Activated CD4-positive, alpha-beta T cell treated with anti-CD3 and anti-CD28 coated beads, Interleukin-10, Interleukin-2, amounts not matched to agents 100 ng/mL and 50 ng/mL, durations not matched to agents 16 hours and 8 hours (primary cell): ENCODE measurements at places on chromosomes 3 and 15.

- no peak for DNase-seq
Measured at GRCh38 chr3:128727996-128728395, 2.0 kb downstream of the RAB7A start.

DNA sequence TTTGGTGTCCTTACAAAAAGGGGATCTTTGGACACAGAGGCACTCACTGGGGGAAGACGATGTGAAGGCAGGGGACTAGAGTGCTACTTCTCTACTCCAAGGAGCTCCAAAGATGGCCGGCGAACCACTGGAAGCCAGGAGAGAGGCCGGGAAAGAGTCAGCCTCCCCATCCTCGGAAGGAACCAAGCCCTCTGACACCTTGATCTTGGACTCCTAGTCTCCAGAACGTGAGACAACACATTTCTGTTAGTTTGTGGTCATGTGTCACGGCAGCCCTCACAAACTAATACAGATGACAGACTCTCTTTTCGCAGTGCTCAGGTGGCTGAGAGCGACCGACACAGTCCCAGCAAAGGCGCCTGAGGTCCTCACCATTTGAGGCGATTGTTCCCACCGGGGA lies 24.4 kb upstream of the ATP2B2 start:
- no peak for DNase-seq

DNA sequence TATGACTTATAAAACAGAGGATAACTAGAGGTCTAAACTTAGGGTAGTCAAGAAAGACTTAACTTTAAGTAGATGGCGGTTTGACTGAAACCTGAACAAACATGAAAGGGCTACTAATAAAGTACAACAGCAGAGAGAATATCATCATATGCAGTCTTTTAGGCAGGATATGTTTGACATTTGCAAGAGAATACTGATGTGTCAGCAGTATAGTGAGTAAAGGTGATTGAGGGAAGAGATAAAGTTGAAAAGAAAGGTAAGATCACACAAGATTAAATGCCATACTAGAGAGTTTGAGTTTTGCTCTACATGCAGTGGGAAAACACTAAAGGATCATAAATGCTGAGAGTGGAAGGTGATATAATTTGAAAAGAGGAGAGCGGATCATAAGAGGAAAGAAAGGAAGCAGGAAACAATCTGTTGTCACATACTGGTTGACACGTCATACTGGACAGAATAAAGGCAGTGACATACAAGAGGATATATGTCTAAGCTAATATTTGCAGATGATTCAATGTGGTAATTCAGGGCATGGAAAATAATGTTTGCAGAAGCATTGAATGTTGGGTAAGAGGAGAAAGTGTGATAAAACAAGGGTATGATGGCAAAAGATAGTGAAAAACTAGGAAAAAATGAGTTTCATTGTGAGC lies 223.0 kb downstream of the EPHA6 start:
- no peak for DNase-seq

- DNase-seq, result no peak
Measured at GRCh38 chr3:69108811-69109210, 13.6 kb downstream of the LMOD3 start.

GRCh38 chr15:59438625-59439290 lies 772 bp downstream of the FAM81A start:
- DNase-seq, result no peak

DNA sequence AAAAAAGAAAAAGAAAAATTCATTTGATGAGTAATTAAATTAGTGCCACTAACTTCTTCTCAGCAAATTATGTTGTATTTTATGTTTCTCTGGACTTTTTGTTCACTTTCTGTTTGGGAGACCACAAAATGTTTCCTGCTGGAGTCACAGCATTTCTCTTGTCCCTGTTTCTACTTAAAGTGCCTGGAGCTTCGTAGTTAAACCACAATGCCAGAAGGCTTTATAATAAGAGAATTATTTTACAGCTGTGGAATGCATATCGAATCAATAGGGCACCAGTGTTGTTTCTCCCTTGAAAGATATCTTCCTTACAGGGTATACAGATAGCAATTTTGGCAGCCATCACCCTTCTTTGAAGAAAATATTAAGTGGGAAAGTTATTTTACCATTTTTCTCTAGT lies 3.2 kb downstream of the DTWD1 start:
- DNase-seq, result no peak

DNA sequence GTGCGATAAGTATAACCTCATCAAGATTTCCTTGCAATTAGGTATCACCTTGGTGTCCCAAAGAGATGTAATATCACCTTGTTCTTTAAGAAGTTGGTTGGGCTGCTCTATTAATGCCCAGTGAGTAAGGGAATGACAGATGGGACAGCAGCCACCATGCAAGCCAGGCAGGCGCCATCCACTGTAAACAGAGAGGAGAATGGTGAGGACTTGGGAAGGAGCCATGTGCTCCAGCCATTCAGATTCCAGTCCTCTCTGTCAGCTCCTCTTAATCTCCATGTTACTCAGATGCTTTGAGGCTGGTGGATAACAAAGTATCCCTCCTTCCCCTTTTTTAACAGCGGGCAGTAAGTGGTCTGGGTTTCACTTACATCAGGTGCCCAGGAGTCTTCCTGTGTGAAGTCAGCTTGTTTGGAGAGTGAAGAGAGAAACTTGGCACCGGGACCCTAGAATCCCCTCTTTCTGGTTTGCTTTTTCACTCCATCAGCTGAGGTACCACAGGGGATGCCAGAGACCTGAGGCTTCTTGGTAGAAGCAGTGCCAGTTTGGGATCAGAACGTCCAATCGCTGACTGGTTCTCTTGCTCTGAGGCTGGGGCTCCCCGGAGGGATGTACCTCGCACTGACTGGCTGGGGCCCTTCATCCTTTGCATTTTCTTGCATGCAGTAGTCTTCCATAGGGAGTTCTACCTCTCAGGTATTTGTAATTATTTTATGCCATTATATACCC lies 29.5 kb downstream of the SLCO3A1 start:
- no peak for DNase-seq

GRCh38 chr3:149167898-149168297 lies 38.5 kb downstream of the HPS3 start:
- DNase-seq, result no peak
